Stimulated activated CD8-positive, alpha-beta memory T cell treated with anti-CD3 and anti-CD28 coated beads, Interleukin-4, amount 100 ng/mL, for 24 hours (primary cell): ENCODE measurements at places on chromosomes 4 and X.
A peak's percentile ranks its signal among the peaks of the same experiment; 100 is the strongest.

GRCh38 chr4:71683309-71683708 lies 100.6 kb downstream of the GC start:
- no peak for DNase-seq

GRCh38 chrX:134718966-134719317 lies 60.7 kb upstream of the PLAC1 start:
- no peak for DNase-seq

DNA sequence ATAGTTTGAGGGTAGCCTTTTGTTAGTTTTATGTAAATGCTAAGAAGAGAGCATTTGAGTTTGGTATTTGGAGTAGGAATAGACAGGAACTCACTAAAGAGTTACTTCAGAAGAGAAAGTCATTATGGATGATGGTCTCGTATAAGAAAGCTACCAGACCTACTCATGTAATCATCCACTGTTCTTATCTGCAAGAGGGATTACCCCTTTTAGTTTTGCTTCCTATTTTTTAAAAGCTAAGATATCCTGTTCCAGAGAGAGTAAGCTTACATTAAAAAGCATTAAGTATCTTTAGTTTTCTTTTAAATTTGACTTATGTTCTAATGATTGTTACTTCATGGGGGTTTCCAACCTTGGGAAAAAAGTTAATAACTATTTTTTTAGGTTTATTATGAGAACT lies 12.5 kb upstream of the ART3 start:
- no peak for DNase-seq

DNA sequence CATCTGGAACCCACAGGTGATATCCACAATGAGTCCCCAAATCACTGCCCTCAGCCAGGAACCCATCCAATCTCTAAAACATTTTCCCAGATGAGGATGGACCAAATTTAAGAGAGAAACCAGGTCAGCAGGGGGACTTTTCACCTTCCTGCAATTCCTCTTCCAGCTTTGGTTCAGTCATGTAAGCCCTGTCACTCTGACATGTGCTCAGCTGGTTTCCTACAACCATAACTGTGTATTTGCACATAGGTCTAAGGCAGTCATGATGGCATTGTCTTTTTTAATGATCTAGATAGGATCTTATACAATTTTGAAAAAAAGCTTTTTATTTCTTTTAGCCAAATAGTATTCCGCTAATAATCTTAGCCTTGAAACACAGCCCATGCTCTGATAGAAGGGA lies 6.5 kb downstream of the CXXC4 start:
- no peak for DNase-seq

GRCh38 chrX:134548257-134549201 lies 88.6 kb downstream of the HPRT1 start:
- no peak for DNase-seq

GRCh38 chrX:148161701-148162100 lies 180.6 kb downstream of the FMR1NB start:
- DNase-seq = no peak

- DNase-seq = no peak
Measured at GRCh38 chr4:1370321-1371124, 23.5 kb downstream of the UVSSA start.

- no peak for DNase-seq
Measured at GRCh38 chr4:73396304-73396703, 7.8 kb upstream of the ALB start.

DNA sequence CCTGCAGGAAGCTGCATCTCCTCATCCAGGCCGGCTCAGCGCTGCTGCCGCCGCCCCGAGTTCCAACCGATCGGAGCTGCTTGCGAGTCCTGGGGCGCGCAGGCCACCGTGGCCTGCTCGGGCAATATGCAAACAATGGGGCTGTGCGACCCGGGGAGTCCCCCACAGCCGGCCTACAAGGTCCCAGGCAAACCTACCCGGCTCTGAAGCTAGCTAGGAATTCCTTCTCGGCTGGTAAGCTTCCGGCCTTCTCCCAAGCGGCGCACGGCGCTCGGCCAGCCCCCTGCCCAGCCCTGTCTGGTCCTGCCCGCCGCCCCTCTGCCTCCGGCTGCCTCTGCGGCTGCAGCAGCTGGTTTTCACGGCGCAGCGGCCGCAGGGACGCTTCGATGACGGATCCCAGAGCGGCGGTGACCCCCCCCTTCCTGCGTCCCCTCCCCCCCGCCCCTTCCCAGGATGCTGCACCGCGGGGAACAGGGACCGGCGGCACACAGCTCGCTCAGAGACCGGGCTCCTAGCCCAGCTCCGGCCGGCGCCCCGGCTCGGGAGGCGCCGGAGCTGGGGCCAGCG lies 59.4 kb downstream of the TSC22D3 start:
- DNase-seq = no peak

DNA sequence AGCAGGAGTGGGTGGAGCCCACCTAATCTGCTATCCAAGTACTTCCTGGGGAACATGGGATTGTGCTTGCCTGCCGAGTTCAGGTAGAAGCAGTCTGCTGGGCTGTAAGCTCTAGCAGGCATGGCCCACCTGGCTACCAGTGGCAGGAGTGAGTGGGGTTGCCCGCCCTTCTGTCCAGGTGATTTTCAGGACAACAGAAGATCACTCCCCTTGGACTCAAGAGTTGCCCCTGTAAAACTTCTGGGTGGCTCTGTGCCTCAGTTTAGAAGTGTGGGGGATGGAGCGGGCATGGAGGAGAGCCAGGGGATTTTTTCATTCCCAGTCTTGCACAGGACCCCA lies 43.5 kb downstream of the NDST3 start:
- no peak for DNase-seq

DNA sequence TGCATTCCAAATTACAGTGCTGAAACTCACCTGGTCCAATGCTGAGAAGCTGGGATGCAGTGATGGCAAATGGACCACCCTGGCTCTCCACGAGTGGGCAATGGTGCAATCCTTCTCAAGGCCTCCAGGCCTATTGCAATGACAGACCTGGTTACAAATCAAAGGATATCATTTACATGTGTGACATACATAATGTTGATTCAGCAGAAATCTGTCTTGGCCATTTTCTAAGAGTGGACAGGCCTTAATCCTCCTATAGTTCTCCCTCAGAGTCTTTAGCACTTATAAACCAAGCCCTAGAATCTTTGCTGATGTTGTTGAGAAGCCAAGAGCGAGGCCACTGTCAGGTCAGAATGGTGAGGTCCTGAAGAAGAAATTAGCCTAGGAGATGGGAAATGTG lies 17.1 kb downstream of the LRAT start:
- DNase-seq = no peak

DNA sequence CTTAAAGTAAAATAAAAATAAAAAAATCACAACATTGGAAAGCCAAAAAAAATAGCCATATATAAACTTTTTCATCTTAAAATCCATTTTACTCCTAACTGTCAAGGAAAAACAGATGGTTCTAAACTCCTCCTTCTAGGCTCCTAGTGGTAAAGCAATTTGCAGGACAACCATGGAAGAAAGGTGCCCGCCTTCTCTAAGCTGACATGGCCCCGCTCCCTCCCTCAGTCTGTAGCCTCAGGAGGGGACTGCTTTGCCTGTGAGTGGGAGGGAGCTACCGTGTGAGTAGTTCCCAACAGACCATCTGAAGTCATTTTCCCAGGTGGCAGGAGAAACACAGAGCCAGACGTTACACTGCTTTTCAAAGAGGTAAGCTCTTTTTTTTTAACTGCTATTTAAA lies 336.2 kb upstream of the FAT1 start:
- DNase-seq = no peak

DNA sequence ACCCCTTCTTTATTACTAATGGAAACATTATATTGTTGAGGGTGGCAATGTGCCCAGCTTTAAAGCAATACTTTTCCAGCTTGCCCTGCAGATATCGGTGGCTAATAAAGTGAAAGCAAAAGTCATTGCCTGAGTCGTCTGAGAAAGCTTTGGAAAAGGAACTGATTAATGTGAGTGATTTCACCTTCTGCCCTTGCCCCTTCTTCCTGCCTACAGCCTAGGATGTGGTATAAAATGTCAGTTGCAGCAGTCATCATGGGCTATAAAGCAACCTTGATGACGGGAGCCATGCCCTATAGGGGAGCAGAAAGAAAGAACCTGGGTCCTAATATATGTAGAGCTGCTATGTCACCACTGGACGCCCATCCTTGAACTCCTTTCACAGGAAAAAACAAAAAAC lies 132.4 kb upstream of the USP9X start:
- DNase-seq = no peak

GRCh38 chrX:17355976-17356375 lies 19.0 kb upstream of the NHS start:
- no peak for DNase-seq

GRCh38 chr4:8651661-8652180 lies 59.2 kb downstream of the CPZ start:
- no peak for DNase-seq

DNA sequence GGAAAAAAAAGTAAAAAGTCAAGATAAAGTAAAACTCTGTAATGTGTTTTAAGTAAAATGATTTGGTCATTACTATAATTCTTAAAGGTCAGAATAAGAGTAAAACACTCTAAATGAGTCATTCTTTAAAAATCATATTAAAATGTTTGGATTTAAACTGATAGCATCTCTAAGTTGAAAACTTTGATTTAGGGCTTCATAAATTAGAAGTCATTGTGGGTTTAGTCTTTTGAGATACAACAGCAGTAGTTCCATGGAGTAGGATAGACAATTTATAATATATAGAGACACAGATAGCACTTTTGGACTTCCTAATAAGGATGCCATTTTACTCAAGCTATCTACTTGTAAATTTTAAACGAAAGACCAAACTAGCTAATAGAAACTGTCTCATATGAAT lies 77.1 kb upstream of the PABPC4L start:
- DNase-seq = no peak

DNA sequence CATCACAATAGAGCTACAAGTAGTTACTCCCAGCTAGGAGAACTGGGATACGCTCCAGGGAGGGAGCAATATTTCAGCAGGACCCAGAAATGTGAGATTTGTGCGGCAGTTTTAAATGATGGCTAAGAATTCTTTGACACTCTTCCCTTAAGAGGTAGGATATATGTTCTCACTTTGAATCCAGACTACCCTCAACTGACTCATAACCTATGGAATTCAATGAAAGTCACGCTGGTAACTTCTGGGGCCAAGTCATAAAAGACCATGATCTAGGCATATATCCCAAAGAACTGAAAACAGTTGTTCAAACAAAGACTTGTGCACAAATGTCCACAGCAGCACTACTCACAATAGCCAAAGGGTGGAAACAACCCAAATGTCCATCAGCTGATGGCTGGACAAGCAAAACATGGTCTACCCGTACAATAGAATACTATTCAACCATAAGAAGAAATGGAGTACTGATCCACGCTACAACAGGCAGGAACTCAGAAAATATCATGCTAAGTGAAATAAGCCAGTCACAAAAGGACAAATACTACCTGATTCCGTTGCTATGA lies 10.5 kb downstream of the CD99L2 start:
- no peak for DNase-seq

GRCh38 chrX:13669246-13669737 lies 16.4 kb downstream of the TCEANC start:
- peak; percentile 21 for DNase-seq

DNA sequence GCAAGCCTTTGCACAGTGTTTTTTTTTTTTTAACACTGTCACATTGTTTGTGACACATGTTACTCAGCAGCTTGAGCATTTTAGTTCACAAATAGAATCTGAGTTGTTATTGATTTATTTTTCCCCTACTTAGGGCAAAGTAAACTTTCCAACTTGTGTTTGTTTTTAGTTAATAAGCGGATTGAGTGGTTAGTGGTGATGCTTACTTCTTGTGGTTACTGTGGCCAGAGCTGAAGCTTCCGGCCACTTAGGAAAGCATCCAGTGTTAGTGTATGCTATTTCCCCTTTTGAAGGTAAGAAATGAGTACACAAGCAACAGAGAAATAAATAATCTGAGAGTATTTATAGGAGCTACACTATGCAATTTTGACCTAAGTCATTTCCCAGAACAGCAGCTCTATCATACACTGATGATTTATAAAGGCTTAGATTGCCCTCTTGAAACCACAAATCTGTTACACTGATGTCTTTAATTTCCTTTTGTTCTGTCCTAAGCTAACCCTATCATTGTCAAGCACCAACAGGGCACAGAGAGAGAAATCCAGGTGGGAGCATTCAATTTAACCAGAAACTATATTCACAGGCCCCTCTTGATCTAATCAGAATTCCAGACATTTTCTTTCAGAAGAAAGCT lies 2464.6 kb downstream of the PCDH7 start:
- no peak for DNase-seq

GRCh38 chr4:181853881-181854511 lies 389.2 kb upstream of the TENM3 start:
- no peak for DNase-seq

GRCh38 chr4:170025523-170026252 lies 507 bp downstream of the MFAP3L start:
- no peak for DNase-seq

GRCh38 chr4:122764071-122764820 lies 31.7 kb downstream of the BBS12 start:
- DNase-seq = no peak

DNA sequence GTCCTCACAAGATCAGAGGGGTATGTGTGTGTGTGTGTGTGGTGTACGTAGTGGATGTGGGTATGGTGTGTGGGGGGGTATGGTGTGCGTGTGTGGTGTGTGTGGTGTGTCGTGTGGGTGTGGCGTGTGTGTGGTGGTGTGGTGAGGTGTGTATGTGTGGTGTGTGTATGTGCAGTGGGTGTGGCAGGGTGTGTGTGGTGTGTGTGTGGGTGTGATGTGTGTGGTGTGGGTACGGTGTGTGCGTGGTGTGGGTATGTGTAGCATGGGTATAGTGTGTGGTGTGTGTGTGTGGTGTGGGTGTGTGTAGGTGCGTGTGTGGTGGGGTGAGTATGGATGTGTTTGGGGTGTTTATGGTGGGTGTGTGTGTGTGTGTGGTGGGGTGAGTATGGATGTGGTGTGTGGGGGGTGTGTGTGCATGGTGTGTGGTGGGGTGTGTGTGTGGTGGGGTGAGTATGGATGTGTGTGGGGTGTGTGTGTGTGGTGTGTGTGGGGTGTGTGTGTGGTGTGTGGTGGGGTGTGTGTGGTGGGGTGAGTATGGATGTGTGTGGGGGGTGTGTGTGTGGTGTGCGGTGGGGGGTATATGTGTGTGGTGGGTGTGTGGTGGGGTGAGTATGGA lies 182.0 kb downstream of the PALLD start:
- no peak for DNase-seq

DNA sequence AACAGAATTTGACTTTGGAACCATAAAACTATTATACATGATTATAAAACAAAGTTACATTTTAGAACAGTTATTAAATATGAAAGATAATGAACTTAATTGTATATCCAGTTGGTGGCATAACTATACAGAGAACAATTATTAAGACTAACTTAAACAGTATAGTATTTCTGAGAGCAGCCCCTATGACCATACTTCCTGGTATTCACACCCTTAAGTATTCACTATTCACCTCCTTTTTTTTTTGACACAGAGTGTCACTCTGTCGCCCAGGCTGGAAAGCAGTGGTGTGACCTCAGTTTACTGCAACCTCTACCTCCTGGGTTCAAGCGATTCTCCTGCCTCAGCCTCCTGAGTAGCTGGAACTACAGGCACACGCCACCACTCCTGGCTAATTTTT lies 74.5 kb downstream of the FRYL start:
- DNase-seq = no peak
